Caco-2 (cell line): ENCODE measurements at places on chromosomes 4 and X.

GRCh38 chrX:137353404-137353803 lies 212.5 kb upstream of the ZIC3 start:
- no peak for DNase-seq

GRCh38 chr4:80268081-80268823 lies 1.8 kb downstream of the FGF5 start:
- no peak for DNase-seq

DNA sequence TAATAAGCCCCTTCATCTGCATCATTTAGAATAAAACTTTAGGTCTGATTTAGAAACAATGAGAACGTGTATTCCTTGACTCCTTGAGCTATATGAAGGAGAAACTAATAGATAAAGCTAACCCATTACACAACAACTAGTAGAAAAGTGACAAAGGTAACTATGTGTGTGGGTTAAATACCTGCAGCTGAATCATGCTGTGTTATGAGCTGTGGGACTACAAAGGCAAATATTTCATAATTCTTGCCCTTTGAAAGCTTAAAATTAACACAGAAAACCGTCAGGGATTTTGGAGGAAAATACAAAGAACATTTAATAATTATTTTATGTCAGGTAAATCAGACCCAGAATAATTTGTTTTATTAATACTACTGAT lies 898 bp upstream of the NDP start:
- no peak for DNase-seq

DNA sequence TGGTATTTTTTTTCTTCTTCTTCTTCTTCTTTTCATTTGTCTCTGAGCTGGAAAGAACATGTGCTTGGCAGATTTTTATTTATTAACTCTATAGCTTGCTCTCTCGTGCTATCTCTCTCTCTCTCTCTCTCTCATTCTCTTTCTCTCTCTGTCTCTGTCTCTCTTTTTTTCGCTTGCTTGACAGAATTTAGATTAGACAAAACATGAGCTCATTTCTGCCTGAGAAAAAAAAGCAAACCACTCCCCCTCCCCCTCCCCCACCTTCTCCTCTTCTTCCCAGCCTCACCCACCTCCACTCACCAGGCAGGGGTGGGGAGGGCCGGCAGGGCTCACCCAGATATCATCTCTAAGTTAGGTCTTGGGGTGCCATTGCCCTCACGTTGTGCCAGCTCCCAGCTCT lies 81.5 kb downstream of the PJA1 start:
- no peak for DNase-seq

- no peak for DNase-seq
These were observed 212.9 kb upstream of the GRID2 start for GRCh38 chr4:92090887-92091286.

DNA sequence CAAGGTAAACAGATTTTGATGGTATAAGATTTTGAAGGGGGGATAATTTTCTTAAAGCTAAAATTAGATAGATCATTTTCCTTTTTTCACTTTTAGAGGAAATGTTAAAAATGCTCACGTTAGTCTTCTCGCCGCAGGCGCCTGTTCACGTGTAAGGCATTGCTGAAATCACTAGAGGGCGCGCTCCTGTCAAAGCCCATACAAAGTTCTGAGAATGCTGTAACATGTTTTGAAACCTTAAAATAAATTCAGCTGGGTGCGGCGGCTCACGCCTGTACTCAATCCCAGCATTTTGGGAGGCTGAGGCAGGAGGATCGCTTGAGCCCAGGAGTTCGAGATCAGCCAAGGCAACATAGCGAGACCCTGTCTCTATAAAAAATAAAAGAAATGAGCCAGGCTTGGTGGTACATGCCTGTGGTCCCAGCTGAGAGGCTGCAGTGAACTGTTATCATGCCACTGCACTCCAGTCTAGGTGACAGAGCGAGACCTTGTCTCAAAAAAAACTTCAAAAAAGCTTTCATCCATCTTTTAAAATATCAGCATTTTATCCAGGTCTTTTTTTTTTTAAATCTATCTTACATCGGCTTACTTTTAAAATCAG lies 138.0 kb downstream of the RBMX2 start:
- DNase-seq, result no peak

DNA sequence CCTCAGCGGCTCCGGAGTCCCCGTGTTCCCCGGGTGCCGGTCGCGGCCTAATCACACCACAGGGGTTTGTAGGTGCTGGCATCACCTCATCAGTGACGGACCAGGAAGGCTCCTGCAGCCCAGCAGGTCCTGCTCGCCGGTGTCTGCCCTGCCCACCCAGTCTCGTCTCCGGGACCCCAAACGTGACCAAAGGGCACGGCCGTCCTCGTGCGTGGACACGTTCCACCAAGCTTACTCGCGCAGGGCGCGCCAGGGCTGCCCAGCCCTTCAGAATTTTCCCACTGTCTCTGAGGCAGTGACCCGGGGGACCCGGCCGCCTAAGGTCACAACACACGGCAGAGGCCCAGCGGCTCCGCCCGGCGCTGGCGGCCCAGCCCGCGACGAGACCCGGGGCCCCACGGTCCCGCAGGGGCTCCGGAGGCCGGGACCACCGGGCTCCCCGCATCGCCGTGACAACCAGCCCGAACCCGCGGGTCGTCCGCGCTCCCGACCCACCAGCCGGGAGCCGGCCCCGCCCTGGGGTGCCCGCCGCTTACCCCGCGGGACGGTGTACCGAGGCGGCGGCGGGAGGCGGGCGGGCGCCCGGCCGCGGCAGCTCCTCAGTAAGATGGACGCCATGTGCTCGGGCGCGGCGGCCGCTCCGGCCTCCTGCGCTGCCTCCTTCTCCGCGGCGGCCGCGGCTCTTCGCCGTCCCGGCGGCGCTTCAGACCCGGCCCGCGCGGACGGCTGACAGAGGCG lies 454 bp downstream of the LETM1 start:
- no peak for DNase-seq

GRCh38 chr4:162847945-162848549 lies 318.6 kb downstream of the NAF1 start:
- no peak for DNase-seq

DNA sequence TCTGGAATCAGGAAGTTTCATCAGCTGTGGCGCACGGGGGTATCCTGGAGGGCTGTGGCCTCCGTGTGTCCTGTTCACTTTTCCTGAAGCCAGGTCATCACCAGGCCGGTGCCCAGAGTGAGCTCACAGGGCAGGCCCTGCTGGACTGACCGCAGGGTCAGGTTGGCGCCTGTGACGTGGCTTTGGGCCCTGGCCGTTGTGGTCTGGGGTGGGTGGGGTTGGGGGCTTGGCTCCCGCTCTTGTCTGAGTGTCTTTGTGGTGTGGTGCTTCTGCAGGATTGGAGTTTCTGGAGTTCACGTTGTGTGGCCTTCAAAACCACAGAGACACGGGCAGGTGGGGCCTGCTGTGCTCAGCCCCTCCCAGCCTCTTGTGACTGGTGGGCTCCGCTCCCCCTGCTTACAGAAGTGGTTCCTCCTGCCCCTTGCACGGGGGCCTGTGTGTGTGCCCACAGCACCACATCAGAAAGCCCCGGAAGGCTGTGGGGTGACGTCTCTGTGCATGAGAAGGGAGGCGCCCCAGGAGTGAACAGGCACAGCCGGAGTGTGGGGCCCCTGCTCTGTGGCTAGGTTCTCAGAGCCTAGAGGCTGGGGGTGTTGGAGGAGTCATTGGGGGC lies 9.5 kb downstream of the RGS12 start:
- no peak for DNase-seq

DNA sequence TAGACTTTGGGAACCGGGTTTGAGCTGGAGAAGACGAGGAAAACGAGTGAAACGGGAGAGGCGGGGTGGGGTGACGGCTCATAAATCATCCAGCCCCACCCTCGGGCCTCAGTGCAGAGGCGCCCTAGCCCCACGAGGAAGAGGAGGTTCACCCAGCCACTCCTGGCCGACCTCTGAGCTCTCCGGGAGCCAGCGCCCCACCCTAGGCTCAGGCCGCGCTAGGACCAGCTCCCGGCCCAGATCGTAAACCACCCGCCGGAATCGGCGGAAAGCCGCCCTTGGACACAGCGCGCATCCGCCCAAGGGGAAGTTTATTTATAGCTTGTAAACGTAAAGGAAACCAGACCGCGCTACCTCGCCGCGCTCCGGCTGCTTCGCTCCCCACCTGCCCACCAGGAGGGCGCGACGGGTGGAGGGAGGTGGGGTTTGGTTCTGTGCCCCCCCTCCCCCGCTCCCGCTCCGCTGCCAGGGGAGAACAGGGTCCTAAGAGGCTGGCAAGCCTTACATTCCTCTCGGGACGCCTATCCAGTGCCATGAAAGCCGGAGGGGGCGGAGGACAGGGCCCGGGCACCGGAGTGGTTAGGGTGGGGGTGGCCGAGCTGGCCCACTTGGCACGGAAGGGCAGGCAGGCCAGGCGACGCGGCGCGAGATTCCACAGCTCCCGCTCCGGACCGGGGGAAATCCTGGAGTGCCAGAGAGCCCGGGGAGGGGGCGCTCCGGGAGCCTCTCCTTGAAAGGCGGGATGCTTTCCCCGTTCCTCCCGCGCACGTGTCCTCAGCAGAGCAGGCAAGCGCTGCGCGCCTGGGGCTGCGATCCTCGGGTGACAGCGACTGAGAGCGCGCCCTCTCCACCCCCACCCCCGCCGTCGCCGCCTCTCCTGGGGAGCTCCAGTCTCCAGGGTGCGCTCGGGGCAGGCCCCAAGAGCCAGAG lies 84.2 kb downstream of the BCOR start:
- DNase-seq, result peak; percentile 72

GRCh38 chrX:45344594-45344993 lies 143.9 kb upstream of the DIPK2B start:
- DNase-seq, result no peak

DNA sequence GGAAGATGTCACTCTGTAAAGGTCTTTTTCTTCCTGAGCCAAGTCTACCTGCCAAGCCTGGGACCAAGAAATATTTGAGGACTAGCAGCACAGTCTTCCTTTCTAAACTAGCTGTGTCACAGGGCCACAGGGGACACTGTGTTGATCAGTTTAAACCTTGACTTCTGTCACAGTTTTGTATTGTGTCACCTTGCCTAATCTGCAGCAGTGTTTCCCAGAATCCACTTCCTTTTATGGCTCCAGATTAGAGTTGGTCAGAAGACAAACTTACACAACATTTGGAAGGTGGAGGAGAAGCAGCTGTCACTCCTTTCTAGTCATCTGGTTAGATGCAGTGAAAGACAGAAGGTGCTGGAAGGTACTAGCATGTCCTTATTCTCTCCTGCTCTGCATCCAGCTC lies 143.1 kb upstream of the BCOR start:
- no peak for DNase-seq

GRCh38 chr4:33709247-33709646 lies 2535.1 kb downstream of the ARAP2 start:
- no peak for DNase-seq

DNA sequence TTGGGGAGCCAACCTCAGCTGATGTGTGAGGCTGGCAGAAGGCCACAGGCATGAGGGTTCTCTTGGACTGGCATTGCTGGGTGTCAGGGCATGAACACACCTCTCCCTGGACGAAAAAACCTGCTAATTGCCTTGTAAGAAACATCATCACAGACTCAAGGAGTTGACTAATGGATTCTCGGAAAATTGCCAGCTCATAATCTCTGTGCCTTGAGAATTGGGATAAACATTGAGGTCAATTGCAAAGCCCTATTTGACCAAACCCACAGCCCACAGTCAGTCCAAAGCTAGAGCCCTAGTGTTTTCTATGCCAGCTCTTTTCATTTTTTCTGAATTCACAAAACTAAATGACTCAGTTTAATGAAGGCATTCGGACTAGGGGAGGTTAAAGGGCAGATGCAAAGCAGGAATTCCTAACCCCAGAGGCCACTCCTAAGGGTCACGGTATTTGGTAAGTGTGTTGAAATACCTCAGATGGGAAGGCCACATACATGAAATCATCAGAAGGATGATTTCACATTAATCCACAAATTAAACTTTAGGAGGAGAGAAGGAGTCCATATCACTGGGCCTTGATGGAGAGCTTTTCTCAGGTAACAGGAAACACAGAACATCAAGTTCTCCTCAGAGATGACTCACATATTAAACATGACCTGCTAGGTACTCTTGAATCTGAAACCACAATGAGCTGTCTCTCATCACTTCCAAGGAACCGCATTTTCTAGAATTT lies 39.0 kb upstream of the RASL11B start:
- DNase-seq, result no peak

- DNase-seq, result peak; percentile 43
These were observed 39.2 kb upstream of the ASMTL start for GRCh38 chrX:1491851-1492349.

DNA sequence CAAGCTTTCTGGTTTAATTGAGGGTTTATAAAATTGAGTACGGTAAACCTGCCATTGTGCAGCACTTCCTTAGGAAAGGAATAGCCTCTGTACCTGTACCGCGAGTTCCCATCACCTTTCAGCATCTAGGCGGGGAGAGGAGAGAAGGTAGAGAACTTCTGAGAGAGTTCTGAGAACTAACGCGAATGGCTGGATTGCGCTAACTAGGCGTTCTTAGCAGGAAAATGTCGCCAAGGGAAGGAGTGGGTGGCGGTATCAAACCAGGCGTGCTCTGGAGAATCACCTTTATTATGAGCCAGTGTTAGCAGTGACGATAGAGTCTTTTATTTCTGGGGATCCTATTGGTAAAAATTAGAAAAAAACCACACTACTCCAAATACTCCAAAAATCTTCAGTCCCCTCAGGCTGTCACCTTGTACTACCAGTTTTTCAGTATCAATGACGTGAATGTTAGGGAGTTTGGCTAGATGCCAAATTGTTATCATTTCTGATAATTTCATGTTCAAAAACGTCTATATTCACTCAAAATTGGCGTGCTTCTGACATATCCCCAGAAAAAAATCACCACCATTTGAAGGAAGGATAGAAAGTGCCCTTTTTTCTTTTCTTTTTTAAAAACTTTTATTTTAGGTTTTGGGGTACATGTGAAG lies 1.4 kb downstream of the UGT8 start:
- no peak for DNase-seq

- peak; percentile 36 for DNase-seq
These were observed 5.7 kb downstream of the IL2 start for GRCh38 chr4:122450847-122451246.

GRCh38 chr4:53043891-53044650 lies 182.0 kb downstream of the RASL11B start:
- peak; percentile 35 for DNase-seq

- no peak for DNase-seq
These were observed 31.1 kb downstream of the RAB40AL start for GRCh38 chrX:102968216-102968615.

- no peak for DNase-seq
These were observed 102.7 kb downstream of the GRID2 start for GRCh38 chr4:92406488-92406887.

DNA sequence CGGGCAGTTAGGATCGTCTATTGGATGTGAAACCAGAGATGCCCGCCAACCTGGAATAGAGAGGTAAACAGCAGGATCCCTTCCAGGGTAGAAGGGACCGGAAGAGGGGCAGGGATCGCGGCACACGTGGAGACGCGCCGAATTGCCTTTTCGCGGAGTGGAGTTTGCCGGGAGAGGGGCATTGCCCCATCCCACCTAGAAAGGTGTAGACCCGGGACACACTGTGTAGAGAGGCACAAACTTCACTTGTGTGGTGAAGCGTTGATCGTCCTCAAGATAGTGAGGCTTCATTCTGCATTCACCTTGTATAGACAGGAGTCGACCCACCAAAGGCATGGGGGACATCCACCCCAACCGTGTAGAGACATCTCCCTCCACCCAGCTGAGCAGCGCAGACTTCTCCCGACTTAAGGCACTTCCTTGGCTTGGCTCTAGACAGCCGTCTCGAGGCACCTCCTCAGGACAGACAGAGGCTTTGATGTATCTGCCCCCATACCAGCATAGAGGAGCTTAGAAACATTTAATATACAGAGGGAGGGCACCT lies 410 bp downstream of the GNL3L start:
- DNase-seq, result no peak
